ENCODE measurements at places on chromosomes 2 and 18.

GRCh38 chr18:3281456-3282400 is 19.8 kb downstream of the MYL12B start:
- DNase-seq = no peak

GRCh38 chr2:205054789-205055188 is 509.5 kb downstream of the PARD3B start:
- no peak for DNase-seq

- DNase-seq = no peak
These were observed 1.1 kb downstream of the TTL start for GRCh38 chr2:112483042-112483473.

DNA sequence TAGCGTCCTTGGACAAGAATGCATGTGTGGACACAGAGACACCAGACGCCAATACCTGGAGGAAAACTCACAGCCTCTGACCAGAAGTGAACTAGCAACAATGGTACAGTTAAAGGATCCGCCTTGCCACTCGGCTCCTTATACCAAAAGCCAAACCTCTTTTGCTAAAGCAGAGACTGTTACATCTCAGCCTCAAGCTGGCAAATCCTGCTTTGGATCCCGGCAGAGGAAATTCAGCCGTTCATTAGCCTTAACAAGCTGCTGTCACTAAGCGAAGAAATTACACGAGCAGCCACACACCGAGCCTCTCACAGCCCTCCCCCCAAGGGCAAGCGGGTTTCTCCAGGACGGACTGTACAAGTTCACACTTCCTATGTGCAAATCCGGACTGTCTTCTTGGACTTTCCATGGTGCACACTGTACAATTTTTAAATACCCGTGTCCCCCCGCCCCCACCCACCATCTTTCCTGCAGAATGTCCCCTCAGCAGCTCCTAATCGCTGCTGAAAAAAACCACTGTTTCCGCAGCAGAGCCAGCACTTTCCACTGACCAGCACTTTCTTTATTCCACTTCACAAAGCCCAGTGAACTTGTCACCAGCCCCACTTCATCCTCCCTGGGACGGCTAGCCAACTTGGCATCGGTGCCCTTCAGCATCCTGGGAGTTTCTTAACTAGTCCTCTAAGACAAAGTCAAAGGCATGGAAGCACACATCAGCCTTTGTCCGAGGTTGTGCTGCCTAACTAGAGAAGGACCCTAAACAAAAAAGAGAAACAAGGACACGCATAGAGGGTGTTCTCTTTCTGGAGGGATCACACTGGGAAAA is 1.5 kb downstream of the KLF7 start:
- DNase-seq = peak; percentile 47

- no peak for DNase-seq
These were observed 77.7 kb downstream of the RHOB start for GRCh38 chr2:20524412-20525040.

- no peak for DNase-seq
These were observed 230.2 kb upstream of the ZC3H15 start for GRCh38 chr2:186255823-186256222.

All from mucosa of gallbladder (tissue), 1 donor.